Activated T-cell treated with anti-CD3 and anti-CD28 coated beads, Interleukin-2, amount 50 U/mL, for 72 hours (primary cell): ENCODE measurements at places on chromosomes 7 and 10. TPM values are rescaled to one million over a fixed set of nuclear protein-coding genes. Genes with fewer than 3 reads are reported as not detected.

GRCh38 chr7:135617781-135618180, 44.5 kb upstream of the STMP1 start:
- DNase-seq, result no peak

- DNase-seq, result no peak
Measured at GRCh38 chr10:97798958-97799610, 27.3 kb upstream of the SFRP5 start.

DNA sequence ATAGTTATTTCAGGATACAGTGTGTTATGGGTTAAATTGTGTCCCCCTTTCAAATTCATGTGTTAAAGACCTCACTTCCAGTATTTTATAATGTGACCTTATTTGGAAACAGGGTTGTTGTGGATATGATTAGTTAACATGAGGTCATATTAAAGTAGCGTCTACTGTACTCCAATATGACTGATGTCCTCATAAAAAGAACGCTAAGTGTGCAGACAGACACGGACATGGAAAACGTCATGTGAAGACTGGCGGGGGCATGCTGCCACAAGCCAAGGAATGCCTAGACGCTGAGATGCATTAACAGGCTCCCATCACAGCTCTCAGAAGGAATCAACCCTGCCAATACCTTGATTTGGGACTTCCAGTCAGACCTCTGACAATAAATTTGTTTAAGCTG, 1.5 kb upstream of the WDR37 start:
- no peak for DNase-seq

DNA sequence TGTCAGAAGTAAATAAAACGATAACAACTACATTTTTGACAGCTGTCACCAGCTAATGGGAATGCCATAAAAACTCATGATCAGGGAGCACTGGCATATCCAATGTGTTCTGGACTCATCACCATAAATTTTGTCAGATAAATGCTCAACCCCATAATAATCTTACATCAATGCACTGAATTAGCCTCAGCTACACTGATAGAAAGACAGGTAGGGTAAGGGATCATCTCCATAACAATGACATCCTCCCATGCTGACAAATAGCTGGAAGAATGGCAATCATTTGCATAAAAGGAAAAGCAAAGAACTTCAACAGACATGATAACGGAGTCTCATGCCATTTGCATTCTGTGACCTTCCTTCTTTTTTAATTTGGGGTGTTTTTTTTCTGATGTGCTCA, 352.8 kb upstream of the PFKP start:
- DNase-seq, result no peak

DNA sequence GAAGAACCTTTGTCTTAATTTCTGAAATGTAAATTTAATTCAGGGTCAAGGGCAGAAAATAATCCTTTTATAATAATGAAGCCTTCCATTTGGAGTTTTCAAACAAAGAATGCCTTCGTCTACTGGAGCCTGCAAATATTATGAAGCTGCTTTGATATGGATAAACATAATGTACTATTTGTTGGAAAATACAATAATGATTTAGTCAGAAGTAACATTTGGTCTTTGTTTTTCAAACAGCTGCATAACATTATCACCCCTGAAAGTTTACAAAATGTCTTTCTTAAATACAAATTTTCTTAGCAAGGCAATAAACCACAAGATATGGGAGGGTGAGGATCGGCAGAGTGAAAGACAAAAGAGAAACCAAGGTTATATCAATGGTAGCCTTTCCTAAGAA, 41.5 kb downstream of the TMEM26 start:
- no peak for DNase-seq

- DNase-seq, result no peak
Measured at GRCh38 chr10:28728366-28728765, 51.0 kb downstream of the BAMBI start.

DNA sequence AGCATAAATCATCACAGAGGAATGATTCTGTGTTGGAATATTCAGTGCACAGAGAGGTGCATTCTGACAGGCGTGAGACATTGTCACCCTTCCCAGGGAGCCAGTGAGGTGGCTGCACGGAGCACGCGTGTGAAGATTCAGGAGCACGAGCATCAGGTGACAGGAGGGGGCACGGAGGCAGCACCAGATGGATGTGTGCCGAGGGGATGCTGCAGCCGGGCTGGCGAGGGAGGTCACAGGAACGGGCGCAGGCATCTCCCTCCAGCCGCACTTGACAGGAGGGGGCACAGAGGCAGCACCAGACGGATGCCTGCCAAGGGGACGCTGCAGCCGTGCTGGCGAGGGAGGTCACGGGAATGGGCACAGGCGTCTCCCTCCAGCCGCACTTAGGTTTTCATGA, 66.5 kb downstream of the DIP2C start:
- no peak for DNase-seq

GRCh38 chr7:120278773-120279172, 5.8 kb downstream of the KCND2 start:
- no peak for DNase-seq

DNA sequence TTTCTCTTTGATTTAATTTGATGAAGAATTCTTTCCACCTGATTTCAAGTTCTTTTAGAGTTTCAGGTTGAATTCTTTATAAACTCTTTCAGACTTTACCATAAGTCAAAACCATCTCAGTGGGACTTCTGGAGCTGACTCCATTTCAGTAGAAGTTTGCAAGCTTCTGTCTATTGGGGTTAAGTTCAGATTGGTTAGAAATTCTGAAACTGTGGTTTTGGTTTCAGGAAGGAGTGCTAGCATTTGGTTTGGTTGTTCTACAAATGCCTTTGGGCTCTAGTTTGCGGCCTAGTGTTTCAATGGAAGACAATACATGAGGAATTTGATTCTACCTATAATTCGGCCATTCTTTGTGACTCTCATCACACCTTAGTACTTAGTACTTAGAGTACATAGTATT, 176.8 kb upstream of the RHOBTB1 start:
- no peak for DNase-seq

GRCh38 chr10:28577506-28577905, 44.6 kb downstream of the WAC start:
- DNase-seq, result no peak

DNA sequence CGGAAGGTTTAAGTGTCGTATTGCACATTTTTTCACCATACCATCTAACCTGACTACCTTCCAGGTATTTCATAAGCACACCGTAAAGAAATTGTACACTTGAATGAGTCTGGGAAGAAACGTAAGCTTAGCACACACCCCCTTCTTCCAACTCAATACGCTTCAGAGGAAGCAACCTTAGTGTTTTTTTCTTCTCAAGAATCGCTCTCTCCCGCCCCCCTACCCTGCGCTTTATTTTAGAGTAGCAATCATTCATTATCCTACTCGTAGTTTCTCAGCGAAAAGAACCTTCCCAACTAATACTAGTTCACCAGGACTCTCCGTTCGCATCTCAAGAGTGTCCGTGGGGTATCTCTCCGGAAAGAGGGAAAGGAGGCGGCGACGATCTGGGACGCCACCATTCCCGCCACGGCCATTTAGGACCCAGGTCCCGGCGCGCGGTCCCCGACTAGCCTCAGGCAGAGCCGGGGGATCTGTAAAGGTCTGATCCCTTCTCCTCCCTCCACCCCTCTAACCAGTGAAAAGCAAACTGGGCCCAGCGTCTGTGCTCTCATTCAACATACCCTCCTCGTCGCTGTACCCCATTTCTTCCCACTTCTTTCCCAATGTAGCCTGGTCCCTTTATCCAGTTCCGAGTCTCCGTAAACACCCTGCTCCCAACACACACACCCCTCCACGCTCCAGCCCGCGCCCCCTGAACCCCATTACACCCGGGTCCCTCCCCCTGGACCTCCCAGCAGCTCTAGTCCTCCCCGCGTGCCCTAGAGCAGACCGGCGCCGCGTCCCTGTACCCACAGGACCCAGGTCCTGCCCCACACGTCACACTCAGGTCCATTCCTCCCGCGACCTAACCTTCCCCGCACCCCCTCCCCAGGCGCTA, 16.0 kb downstream of the MYOZ1 start:
- peak; percentile 28 for DNase-seq

- DNase-seq, result no peak
Measured at GRCh38 chr10:19811540-19811939, 4.7 kb upstream of the PLXDC2 start.

- no peak for DNase-seq
Measured at GRCh38 chr10:3330663-3331062, 158.1 kb upstream of the PITRM1 start.

- DNase-seq, result no peak
Measured at GRCh38 chr10:51313773-51314478, 239.6 kb downstream of the PRKG1 start.

DNA sequence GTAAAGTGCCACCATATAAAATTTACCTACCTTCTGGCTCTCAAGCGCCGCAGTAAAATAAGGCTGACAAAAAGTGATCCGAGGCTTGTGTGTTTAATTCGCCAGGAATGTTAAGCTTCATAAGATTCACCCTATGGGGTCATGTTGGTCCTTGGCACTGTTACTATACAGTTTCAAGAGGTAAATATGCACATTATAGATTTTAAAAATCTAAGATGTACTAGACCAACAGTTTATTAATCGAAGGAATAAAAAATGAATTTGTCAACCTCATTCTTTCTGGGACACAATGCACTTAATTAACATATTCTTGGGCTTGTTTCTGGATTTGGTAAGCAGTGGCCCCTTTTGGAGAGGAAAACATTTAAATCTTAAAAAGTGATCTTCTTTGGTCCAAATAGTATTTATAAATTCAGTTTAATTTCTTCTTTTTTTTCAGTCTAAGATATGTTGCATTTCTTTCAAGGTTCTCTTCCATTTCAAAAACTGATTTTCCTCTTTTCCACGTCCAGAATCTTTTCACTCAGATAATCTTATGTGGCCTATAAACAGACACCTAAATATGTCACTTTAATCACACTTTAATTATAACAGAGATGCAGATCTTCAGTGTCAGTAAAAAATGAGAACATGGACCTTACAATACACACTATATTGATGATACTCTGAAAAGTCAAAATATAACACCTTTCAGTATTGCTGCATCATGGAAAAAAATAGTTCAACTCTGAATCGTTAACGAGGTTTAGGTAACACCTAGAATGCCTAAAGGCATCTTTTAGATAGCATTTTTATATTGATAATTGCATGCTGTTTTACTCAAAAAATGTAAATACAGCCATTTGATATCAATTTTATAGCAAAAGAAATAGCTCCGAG, 3.8 kb upstream of the SKIDA1 start:
- no peak for DNase-seq

DNA sequence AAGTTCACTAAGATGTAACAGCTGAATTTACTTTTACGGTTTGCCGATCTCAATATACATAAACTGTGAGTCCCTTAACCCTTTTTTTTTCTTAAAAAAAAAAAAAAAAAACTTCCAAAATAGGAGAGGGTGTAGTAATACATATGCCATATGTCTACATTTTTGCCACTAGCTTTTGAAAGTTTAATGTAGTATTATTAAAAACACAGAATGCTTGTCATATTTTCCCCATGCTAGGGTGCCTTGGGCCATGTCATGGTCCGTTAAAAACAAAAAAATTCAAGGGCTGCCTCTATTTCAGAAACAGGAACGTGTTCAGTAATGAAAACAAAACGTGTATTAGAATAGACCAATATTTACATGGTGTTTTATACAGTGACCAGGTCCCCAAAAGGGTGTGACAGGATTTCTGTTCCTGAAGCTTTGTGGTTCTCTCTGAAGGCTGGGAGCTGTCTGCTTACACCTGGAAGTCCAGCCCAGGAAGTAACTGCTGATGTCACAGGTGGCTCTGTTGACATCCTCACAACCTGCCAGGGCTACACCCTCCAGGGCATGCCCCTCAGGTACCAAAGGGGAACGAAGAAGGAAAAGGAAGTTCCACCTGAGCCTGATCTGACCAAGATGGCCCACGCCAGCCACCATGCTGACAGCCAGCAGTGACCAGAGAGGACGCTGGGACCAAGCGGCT, 79.0 kb downstream of the COBL start:
- DNase-seq, result no peak

DNA sequence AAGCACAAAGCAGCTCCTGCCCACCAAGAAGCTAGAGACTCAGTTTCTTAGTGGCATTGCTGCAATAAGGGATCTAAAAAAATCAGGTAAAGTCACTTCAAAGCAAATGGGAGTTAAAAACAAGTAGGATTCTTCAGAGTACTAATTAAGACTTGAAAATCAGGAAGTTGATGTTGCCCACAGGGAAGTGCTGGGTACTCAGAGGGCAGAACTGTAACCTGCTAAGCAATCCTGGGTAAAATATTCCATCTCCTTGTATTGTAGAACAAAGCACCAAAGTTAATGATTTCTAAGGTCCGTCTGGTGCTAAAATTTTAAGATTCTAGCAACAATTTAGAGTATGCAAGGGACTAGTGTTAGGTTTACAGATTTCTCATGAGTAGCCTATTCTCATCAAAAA, 8.3 kb downstream of the PEX1 start:
- DNase-seq, result no peak

GRCh38 chr7:78020874-78021249, 222.3 kb downstream of the PHTF2 start:
- no peak for DNase-seq

- no peak for DNase-seq
Measured at GRCh38 chr7:126792521-126792920, 460.2 kb downstream of the GRM8 start.

GRCh38 chr10:91681361-91682276, 48.7 kb upstream of the PPP1R3C start:
- DNase-seq, result no peak

GRCh38 chr7:26087321-26088091, 64.5 kb upstream of the NFE2L3 start:
- no peak for DNase-seq

KLLN gene
- 0.22 TPM for total RNA-seq

WASHC2C gene
- total RNA-seq, result 34.2 TPM

MYL7 gene
- total RNA-seq, result not detected

TFPI2 gene
- total RNA-seq, result 0.51 TPM

TAX1BP1 gene
- total RNA-seq, result 129 TPM

RAMP3 gene
- total RNA-seq, result not detected

SPDYE1 gene
- not detected for total RNA-seq

CFTR gene
- not detected for total RNA-seq
